ENCODE measurements at places on chromosomes 2 and 18.

GRCh38 chr2:189411860-189412259 is 29.4 kb upstream of the WDR75 start:
- no peak for DNase-seq

GRCh38 chr18:24915547-24915946 is 436.4 kb downstream of the ZNF521 start:
- no peak for DNase-seq

DNA sequence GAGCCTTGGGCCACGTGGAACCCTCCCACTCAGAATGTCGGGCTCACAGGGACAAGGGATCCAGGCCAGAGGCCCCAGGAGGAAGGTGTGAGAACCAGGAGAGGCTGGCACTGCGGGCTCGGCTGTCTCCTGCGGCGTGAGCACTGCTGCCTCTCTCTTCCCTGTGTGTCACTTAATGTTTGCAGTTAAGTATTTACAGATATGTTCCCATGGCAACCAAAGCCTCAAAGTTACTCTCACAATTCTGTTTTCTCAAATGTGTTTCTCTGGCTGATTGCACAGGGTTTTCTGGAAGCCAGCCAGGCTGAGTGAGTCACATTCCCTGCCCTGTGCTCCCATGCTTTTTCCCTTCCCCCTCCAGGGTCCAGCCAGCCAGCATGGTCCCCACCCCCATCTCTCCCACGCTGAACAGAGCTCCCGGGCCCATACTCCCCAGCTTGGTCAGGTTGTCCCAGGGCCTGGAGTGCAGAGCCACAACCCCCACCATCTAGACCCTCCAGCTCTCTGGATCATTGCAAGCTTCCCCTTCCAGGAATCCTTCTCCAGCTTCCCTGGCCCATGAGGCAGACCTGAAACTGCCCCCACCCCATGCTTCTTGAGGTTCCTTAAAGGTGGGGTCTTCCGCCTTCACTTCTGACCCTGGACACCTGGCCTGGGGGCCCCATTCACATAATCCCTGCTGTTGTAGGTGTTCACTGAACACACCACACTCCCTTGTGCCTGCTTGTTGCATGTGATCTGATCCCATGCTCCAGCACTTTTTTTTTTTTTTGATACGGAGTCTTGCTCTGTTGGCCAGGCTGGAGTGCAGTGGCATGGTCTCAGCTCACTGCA is 265.9 kb downstream of the CELF4 start:
- DNase-seq = peak; percentile 97

DNA sequence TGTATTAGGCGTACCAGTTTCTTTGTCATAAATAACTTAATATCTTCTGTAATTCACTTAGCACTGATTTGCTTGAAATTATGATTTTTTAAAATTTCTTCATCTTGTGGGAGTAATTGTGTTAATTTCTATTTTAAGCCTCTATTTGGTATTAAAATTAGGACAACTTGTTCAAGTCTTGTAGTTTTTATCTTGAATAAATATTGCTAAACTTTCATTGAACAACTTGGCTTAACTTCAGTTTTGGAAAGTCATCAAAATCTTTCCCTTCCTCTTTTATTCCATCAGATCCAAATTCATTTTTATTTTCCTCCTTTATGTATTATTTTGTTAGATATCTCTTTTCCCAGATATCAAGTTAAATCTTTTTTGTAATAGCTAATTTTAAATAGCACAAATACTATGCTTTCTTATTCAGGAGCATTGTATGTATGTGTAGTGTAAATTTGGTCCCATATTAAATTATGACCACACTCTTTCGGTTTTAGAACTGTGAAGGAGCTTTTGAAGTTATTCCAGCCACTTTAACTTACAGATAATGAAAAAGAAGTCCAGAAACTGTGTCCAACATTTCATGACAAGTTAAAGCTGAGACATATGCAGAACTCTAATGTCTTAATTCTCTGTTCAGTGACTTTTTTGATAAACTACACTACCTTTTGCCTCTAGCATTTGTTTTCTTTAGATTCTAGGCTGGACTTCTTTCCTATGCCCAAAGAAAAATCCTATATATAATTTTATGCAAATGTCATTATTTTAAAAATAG is 31.7 kb upstream of the NT5C1B start:
- DNase-seq = no peak

DNA sequence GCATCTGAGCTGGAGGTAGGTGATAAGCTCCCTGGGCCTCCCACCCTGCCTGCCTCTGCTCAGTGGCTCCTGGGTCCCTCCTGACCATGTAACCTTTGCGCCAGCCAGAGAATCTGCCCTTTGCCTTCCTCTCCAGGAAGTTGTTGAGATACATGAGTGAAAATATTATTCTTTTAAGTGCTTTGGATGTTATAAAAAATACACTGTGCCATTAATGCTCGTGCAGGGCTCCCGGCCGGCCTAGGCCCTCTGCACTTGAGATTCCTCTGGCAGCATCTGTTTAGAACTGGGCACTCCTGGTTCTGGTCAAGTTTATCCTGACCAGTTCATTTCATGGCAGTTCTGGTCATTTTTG is 18.8 kb downstream of the AGAP1 start:
- no peak for DNase-seq

DNA sequence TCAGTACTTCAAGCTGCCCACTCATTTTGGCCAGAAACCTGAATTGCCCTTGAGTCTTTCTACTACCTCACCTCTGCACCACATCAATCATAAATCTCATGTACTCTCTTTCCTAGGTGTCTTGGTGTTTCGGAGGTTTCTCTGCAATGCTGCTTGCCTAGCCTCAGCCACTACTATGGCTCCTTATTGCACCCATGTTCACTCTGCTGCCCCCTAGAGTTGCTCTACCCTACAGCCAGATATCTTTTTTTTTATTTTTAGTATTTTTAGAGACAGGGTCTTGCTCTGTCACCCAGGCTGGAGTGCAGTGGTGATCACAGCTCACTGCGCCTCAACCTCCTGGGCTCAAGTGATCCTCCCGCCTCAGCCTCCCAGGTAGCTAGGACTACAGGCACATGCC is 413.0 kb downstream of the PTPRM start:
- no peak for DNase-seq

- no peak for DNase-seq
Measured at GRCh38 chr2:111048856-111049768, 71.6 kb upstream of the BCL2L11 start.
